ENCODE measurements at places on chromosomes 13 and 19. TPM values are rescaled to one million over a fixed set of nuclear protein-coding genes. Genes with fewer than 3 reads are reported as not detected.

DNA sequence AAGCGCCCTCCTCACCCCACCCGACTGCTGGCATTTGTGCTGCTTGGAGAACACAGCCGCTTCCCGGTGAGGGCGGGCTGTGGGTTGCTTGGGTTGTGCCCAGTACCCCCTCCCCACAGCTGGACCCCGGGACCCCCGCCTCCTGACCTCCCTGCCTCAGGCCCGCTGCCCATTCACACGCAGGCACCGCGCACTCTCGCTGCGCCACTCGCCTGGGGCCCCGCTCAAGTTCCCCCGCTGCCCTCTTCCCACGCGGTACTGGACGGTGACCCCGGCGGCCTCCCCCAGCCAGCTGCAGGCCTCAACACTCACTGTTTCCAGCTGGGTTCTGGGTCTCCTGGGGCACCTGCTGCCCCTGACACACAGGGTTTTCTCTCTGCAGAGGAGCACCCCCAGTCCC lies 16.4 kb downstream of the PLEKHJ1 start:
- no peak overlapping the region for H3K4me3 ChIP-seq
- peaks cover 59% of the 10 kb centered on the region for H3K36me3 ChIP-seq
- H3K27ac ChIP-seq, result no peak overlapping the region
- H3K27me3 ChIP-seq, result no peaks in the 10 kb centered on the region

DNA sequence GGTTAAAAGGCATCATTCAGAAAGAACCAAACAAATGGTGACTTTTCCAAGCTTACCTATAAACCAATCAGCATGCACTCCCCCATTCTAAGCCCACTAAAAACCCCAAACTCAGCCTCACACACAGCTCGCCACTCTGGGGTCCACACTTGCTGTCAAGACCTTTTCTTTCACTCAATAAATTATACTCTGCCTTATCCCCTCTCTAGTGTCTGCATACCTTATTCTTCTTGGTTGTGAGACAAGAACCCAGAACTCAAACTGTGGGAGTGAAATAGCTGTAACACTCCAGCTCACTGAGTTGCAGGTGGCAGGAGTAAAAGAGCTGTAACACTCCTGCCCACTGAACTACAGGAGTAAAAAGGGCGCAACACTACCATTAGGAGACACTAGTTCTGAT lies 559.0 kb downstream of the TBC1D4 start:
- no peak overlapping the region for H3K27ac ChIP-seq
- H3K27me3 ChIP-seq, result no peaks in the 10 kb centered on the region
- no peaks in the 10 kb centered on the region for H3K4me1 ChIP-seq
- no peak overlapping the region for H3K4me3 ChIP-seq

GRCh38 chr13:98083936-98084335 lies 59.0 kb upstream of the FARP1 start:
- no peak overlapping the region for H3K27ac ChIP-seq
- H3K4me1 ChIP-seq, result no peaks in the 10 kb centered on the region
- H3K4me3 ChIP-seq, result no peak overlapping the region
- DNase-seq, result no peak
- no peaks in the 10 kb centered on the region for H3K36me3 ChIP-seq

SIAH3 gene
- total RNA-seq, result not detected

MBD3L2 gene
- not detected for total RNA-seq

GRCh38 chr19:8611391-8611876 lies 919 bp upstream of the ADAMTS10 start:
- peaks cover 24% of the 10 kb centered on the region for H3K27me3 ChIP-seq
- H3K4me3 ChIP-seq, result no peak overlapping the region
- peaks cover 16% of the 10 kb centered on the region for H3K4me1 ChIP-seq
- no peak overlapping the region for H3K27ac ChIP-seq
- H3K36me3 ChIP-seq, result no peaks in the 10 kb centered on the region

DNA sequence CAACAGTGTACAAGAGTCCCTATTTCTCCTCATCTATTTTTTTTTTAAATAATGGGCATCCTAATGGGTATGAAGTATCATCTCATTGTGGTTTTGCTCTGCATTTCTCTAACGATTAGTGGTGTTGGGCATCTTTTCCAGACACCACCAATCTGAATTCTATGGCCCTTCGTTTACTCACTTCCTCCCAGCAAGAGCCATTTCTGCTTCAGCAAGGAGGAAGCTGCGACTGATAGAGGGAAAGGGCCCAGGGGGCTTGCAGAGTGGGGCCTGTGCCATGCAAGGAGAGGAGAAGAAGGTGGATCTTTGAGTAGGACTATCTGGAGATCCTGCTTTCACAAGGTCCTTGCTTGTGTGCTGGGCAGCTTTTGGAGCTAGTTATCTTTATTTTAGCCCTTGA lies 58.0 kb downstream of the USPL1 start:
- H3K4me1 ChIP-seq, result peaks cover 26% of the 10 kb centered on the region
- DNase-seq, result no peak
- no peak overlapping the region for H3K4me3 ChIP-seq
- H3K27ac ChIP-seq, result peak overlapping the region; percentile 17
- H3K27me3 ChIP-seq, result no peaks in the 10 kb centered on the region

DNA sequence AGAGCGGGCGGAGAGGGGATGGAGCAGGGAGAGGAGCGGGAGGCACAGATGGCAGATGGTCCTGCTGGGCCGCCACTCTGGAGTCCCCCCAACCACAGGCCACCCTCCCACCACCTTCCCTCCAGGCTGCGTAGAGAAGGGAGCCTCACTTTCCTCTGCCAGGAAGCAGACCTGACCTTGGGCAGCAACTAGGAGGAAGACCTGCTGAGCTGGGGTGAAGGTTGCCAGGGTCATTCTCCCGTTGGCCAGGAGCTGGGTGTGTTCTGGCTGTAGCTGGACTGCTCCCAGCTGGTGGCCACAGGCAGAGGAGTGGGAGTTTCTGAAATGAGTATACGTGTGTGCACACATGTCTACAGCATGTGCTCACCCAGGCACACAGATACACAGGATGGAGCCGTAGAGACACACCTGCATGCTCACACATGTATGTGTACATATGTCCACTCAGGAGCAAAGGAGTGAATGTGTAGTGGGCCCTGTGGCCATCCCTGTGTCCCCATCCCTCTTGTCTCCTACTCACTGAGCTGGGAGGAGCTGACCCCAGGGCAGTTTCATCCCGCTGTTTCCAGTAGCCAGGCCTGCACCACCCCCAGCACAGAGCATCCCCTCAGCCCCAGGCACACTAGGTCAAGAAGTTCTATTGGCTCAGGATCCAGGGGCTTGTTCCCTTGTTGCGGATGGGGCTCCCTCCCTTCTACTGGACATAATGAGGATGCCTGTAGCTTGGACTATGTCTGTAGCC lies 53.0 kb downstream of the CHST8 start:
- no peak overlapping the region for H3K4me3 ChIP-seq
- no peaks in the 10 kb centered on the region for H3K36me3 ChIP-seq
- no peaks in the 10 kb centered on the region for H3K4me1 ChIP-seq
- no peak for DNase-seq
- H3K27ac ChIP-seq, result no peak overlapping the region
- peaks cover 3% of the 10 kb centered on the region for H3K27me3 ChIP-seq

SPTBN4 gene
- total RNA-seq, result 0.67 TPM

- H3K27me3 ChIP-seq, result peaks cover 9% of the 10 kb centered on the region
- no peaks in the 10 kb centered on the region for H3K4me1 ChIP-seq
- DNase-seq, result no peak
These were observed 57.2 kb downstream of the CHST8 start for GRCh38 chr19:33678796-33679585.

GRCh38 chr19:48859711-48860572 lies 8.5 kb downstream of the PLEKHA4 start:
- H3K36me3 ChIP-seq, result no peaks in the 10 kb centered on the region
- no peak overlapping the region for H3K4me3 ChIP-seq
- H3K27me3 ChIP-seq, result no peaks in the 10 kb centered on the region
- DNase-seq, result peak; percentile 34
- peak overlapping the region; percentile 59 for H3K27ac ChIP-seq
- peaks cover 14% of the 10 kb centered on the region for H3K4me1 ChIP-seq

ZNF846 gene
- 18.2 TPM for total RNA-seq

- peaks cover 91% of the 10 kb centered on the region for H3K4me1 ChIP-seq
- DNase-seq, result no peak
- peak overlapping the region; percentile 93 for H3K27ac ChIP-seq
These were observed 80.6 kb downstream of the SIPA1L3 start for GRCh38 chr19:37987356-37988332.

DNA sequence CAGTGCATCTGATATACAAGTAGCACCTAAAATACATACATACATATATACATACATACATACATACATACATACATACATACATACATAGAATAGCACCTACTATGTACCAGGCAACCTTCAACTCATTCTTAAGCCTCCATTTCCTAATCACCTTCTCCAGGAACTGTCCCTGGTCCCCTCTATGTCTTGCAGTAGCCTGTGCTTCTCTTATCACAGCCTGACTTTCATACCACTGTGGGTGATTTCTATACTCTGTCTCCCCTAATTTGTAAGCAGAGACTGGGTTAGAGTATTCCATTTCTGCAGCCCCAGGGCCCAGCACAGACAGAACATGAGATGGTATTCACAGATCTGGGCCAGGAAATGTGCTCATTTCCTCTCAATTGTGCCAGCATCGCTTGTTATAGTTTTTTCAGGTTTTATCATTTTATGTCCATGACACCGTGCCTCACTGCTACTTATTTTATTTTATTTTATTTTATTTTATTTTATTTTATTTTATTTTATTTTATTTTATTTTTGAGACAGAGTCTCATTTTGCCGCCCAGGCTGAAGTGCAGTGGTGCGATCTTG lies 14.2 kb upstream of the COLGALT1 start:
- H3K4me1 ChIP-seq, result peaks cover 26% of the 10 kb centered on the region
- H3K4me3 ChIP-seq, result no peak overlapping the region
- no peaks in the 10 kb centered on the region for H3K27me3 ChIP-seq
- peaks cover 1% of the 10 kb centered on the region for H3K36me3 ChIP-seq
- DNase-seq, result no peak

DNA sequence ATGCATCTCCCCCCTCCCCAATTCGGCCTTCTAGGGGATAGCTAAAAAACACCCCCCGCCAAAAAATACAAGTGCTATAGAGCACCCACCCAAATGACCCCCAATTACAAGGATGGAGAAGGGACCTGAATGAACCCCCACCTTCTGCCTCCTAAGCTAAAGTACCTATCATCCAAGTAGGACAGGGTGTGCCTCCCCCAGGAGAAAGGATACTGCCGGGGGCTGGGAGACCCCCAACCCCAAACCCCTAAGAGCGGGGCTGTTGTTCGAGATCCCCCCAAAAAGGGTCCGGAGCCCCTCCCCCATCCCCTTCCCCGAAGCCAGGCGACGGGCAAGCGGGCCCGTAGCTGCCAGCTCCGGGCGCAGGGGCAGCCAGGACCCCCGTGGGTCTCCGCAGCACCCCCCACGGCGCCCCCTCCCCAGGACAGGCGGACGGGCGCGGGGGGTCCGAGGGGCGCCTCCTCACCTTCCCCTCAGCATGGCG lies 1.9 kb downstream of the ZC3H4 start:
- H3K4me3 ChIP-seq, result peak overlapping the region; percentile 98
- peaks cover 45% of the 10 kb centered on the region for H3K4me1 ChIP-seq
- no peak for DNase-seq
- no peaks in the 10 kb centered on the region for H3K27me3 ChIP-seq
- peaks cover 1% of the 10 kb centered on the region for H3K36me3 ChIP-seq
- H3K27ac ChIP-seq, result peak overlapping the region; percentile 96

DNA sequence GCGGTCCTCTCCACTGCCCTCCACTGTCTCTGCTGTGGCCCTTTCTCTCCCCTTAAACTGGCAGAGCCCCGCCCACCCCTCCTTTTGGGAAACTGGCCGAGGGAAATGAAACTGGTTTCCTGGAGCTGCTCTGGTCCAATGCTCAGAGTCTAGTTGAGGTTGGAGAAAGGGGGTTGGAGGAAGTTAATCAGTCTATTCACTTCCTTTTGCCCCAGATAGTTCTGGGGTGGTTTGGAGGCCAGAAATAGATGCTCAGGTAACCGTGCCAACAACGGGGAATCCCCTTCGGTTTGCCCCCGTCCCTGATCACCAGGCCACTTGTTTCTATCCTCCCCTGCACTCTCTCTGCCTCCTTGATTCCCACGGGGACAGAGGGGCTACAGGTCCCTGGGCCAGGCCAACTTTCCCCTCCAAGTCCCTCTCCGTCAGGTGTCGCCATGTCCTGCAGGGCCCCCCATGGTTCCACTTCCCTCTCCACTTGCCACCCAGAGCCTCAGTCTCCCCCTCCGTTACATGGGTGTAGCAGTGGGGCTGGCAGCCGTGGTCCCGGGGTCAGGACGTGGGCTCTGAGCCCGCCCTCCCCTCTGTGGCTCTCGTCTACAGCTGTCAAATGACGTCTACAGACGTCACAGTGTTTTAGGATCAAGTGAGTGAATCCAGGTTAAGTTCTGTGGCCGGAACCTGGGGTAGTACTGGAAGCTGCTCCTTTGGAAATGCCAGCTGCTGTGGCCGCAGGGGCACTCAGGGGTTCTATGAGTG lies at the start of gene IL4I1:
Gene IL4I1 (minus strand): TSS at position 25 of the 759 bp plus-strand sequence. CDS start 727 bp downstream, outside the sequence.
- H3K4me1 ChIP-seq, result peaks cover 30% of the 10 kb centered on the region
- DNase-seq, result peak; percentile 91
- no peaks in the 10 kb centered on the region for H3K27me3 ChIP-seq
- peak within 1 kb of the TSS; percentile 56 for H3K4me3 ChIP-seq
- H3K36me3 ChIP-seq, result no peaks in the 10 kb centered on the region

- no peaks in the 10 kb centered on the region for H3K4me1 ChIP-seq
- no peaks in the 10 kb centered on the region for H3K27me3 ChIP-seq
- DNase-seq, result no peak
- no peaks in the 10 kb centered on the region for H3K36me3 ChIP-seq
- no peak overlapping the region for H3K4me3 ChIP-seq
These were observed 155.9 kb upstream of the IPO5 start for GRCh38 chr13:97797553-97797952.

SLC6A16 gene
- 68.5 TPM for total RNA-seq

UNC13A gene
- 0.10 TPM for total RNA-seq

VMAC gene
- total RNA-seq, result 27.8 TPM

DNA sequence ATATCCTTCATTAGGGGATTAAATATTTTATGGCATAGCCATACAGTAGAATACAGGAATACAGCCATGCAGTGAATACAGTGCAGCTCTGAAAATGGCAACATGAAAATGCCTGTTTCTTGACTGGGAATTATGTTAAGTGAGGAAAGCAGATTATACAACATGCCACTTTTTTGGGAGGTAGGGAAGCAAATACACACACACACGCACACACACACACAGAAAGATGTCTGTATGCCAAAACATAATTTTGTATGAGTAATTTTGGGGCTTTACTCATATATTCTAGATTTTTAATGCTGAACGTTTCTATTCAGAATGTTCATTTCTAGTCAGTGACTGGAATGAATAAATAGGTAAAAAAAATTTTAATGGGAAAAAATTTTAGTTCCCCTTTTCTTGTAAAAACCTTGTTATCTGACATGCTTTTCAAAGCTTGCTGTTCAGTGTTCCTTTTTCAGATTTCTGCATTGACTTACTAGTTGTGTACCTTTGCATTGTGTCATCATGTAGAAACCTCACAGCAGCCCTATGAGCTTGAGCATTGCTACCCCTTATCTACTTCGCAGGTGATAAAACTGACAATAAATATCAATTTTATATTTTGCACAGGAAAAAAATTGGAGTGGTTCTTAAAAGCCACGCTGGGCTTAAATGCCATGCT lies 7.8 kb downstream of the GPR183 start:
- H3K27ac ChIP-seq, result peak overlapping the region; percentile 61
- peaks cover 62% of the 10 kb centered on the region for H3K36me3 ChIP-seq
- peak overlapping the region; percentile 13 for H3K4me3 ChIP-seq
- H3K4me1 ChIP-seq, result peaks cover 94% of the 10 kb centered on the region

MTUS2 gene
- not detected for total RNA-seq

GRCh38 chr13:51729866-51730553 lies 74.0 kb downstream of the DHRS12 start:
- no peak overlapping the region for H3K27ac ChIP-seq
- no peak overlapping the region for H3K4me3 ChIP-seq
- no peaks in the 10 kb centered on the region for H3K27me3 ChIP-seq
- H3K4me1 ChIP-seq, result no peaks in the 10 kb centered on the region

Data from B cell (primary cell).